Left lobe of liver (tissue), 2 donors: ENCODE measurements at places on chromosomes 7 and 10. TPM values are rescaled to one million over a fixed set of nuclear protein-coding genes. Genes with fewer than 3 reads are reported as not detected.

Gene MKI67
- total RNA-seq = 0.70 TPM

DNA sequence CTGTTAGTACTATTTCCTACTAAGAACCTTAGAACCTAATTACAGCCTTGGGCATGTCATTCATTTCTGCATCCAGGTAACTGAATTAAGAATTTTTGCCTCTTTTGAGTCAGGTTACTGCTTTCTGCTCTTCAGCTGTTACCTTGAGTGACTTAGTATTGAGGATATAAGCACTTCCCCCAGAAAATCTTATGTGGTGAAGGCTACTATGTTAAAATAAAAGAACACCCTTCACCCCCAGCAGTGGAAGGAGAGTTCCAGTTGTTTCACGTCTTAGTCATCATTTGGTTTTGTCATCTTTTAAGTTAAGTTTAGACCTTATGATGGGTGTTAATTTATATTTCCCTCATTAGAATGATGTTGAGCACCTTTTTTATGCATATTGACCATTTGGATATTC, 82.8 kb downstream of the GLCCI1 start:
- no peak for DNase-seq

DNA sequence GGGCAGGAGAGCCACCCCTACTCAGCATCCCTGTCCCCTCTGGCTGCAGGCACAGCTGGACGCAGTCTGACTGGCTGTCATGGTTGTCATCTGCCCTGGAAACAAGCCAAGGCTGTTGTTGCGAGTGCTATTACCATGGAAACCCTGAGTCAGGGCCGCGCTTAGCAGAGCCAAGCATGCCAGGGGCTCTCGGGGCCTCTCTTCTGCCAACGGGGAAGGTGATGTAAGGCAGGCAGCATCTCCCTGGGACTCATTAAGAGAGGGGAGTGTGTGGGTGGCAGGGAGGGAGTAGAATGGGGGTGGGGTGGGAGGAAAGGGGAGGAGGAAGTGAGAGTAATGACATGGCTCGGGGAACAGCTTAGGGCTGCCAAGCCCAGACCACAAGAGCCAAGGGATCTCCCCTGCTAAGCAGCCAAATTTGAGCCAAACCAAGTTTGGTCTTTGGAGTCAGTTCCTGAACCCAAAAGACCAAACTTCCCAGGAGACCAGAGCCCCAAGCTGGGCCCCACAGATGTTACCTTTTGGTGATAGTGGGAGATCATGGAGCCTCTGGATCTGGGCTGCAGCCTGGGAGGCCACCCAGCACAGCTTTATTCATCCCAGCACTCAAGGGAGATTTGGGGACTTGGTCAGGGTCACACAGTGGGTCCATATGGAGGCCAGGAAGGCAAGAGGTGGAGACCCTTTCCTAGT, 67.6 kb downstream of the TMEM130 start:
- DNase-seq = no peak

- no peak for DNase-seq
These were observed 118.8 kb downstream of the JAZF1 start for GRCh38 chr7:28061824-28062196.

DNA sequence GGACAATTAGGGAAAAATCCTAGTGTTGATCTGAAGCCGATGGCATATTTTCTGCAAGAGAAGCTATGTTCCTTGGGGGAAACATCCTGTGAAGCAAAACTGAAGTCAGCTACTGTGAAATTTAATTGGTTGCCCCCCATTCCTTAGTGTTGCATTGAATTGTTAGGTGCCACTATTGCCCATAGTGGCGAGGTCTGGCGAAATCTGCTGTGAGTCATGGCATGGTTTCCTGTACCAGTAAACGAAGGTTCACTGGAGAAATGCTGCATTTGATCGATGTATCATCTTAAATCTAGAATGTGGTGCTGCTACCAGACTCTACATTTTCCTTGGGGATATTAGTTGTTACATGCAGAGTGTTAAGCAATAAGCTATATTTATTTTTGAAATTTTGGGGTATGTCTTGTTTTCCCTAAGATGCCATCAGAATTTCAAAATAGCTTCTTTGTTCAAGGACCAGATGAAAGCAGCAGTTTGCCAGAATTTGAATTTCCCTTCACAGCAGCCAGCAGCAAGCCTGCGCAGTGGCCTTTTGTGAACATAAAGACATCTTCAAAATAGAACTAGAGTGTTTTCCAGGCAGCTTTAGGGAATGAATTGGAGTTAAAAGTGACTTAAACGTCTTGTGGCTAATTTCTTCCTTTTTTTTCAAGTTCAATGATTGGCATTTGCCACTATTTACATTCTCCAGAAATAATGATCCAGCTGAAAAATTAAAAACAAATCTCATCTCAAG, 348.6 kb upstream of the COBL start:
- DNase-seq = no peak

GRCh38 chr10:131082991-131083481, 228.5 kb downstream of the TCERG1L start:
- DNase-seq = no peak

DNA sequence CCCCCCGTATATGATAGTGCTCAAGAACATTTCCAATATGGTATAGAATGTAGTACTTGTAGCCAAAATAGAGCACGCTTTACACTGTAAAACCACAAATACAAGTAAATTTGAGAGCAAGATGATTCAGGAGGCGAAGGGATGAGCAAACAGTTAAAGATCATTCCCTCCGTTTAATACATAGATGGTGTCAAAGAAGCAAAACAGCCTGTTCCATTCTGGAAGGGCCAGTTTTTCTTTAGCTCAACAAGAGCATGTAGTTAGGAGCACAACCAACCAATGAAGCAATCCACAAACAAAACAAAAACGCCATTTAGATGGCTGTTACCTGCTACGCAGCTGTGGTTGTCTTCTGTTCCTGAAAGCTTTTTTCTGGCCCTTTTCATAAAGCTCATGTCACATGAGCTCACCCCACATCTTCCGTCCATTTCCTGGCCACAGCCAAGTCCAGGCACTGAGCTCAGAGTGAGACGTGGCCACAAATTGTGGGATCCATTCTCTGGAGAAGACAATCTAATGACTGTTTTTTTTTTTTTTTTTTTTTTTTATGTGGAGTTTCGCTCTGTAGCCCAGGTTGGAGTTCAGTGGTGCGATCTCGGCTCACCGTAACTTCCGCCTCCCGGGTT, 185.6 kb downstream of the FANK1 start:
- DNase-seq = no peak
